NCI-H187 (cell line): ENCODE measurements at places on chromosomes 5 and 9.

DNA sequence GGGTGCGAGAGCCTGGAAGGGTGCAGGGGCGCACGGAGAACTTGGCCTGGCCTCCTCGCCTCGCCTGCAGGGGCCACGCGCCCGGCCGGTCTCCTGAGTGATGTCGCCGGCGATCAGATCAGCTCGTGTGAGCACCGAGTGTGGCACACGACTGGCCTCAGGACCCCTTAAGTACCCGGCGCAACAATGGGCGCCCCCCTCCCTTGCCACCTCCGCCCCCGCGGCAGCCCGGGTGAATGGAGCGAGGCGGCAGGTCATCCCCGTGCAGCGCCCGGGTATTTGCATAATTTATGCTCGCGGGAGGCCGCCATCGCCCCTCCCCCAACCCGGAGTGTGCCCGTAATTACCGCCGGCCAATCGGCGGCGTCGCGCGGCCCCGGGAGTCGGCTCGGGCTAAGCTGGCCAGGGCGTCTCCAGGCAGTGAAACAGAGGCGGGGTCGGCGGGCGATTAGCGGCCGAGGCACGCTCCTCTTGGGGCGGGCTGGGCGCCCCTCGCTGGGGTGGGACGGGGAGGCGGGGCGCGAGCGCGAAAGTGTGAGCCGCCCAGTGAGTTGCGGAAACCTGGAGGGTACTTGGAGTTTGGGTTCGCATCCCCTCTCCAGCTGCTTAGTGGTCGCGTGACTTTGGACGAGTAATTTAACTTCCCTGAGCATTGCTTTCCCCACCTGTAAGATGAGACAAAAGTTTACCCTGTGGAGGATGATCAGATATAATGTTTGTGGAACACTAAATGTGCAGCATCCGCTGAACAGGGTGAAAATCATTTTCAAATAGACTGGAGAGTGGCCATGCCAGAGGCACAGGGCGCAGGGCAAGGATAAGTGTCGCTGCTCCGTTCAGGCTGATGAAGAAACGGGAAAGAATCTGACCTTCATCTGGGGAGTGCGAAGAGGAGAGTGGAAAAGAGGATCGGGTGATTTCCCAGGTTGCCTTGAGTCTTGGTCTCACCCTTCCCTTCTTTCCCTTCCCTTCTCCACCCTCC lies at the start of gene NEUROG1:
TSS of gene NEUROG1 (minus strand) at position 145 of the 982 bp plus-strand sequence. CDS start 274 bp downstream, outside the sequence.
- DNase-seq: peak; percentile 42

- no peak for DNase-seq
Measured at GRCh38 chr9:137951107-137951506, 73.5 kb downstream of the CACNA1B start.

DNA sequence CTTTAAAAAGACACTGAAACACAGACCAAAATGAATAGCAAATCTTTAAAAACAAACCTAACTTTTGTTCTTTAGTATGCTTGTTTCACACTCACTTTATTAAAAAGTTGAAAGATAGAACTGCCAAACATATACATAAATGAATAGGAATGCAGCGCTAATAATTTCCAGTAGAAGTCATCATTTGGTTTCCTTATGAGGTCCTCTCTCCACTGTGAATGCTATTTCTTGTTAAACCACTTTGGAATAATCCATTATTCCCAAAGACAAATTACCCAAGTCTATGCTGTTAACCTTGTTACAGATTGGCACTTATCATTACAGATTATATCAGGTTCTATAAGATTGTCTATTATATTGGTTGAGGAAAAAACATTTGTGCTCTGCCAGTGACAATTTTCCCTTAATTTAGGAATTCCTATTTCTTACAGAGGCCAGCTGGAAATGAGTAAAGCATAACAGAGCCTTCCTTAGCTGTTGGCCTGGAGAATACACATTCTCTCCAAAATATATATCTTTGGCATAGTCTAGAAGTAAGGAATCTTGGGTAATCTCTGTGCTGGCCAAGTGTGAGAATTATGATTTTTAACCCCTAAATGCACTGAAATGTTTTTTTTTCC lies 29.3 kb upstream of the MINAR2 start:
- no peak for DNase-seq

GRCh38 chr9:83304686-83305085 lies 233.5 kb downstream of the FRMD3 start:
- no peak for DNase-seq

DNA sequence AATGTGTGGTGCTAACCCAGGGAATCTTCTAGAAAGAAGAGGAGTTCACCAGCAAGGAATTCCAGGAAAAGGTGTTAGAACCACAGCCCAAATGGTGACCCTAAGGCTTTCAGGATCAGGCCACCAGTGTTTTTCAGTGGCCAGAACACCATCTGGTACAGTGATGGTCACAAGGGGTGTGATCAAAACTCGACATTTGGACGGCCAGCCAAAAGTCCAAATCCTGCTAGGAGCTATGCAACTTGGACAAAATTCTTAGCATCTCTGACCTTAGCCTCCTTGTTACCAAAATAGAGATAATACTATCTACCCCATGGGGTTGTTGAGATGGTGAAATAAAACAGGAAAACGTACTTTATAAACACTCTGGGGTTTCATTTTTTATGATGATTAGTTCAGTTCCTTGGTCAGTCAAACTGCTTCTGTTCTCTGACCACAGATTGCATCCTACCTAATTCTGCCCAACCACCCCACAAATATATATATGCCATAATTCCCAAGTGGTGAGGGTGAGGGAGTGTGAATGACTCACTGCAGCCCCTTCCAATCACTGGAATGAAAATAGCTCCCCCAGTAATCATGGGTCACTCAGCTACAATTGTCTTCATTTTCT lies 210.3 kb downstream of the CDK5RAP2 start:
- no peak for DNase-seq

- no peak for DNase-seq
Measured at GRCh38 chr5:115494570-115495289, 49.8 kb downstream of the FEM1C start.

DNA sequence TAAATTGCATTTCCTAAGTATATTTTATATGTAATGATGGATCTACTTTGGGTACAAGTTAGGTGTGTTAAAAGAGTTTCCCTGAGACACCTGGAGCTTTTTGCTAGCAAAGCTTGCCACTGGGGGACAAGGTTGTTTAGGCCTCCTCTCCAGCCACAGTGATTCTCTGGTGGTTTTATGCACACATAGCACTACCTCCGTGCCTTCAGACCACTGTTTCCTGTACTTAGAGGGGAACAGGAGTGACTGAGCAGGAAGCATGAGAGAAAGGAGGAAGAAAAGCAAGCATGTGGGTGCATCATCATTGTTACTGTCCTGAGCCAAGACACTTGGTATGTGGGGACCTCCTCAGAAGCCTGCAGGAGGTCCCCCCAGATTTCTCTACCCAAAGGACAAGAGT lies 272.1 kb downstream of the RASEF start:
- no peak for DNase-seq
